Non-pigmented ciliary epithelial cell (primary cell): ENCODE measurements at places on chromosomes 3 and 15.

GRCh38 chr3:123421353-123422174 lies 27.3 kb downstream of the ADCY5 start:
- no peak for DNase-seq

DNA sequence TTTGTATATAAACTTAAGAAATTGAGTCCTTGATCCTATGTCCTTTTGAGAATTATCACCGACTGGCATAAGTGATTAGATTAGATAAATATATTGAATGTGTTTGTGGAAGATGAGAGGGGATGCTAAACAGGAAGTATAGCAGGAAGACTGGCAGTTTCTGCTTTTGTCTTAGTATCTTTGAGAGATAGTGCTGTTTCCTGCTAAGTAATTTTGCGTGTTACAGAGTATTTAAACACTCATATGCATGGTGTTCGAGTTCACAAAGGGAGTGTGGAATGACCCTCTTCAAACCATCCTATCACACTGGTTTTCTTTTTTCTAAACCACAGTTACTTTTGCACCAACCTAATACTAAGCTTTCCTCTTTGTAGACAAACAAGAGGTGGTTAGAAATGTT lies 106.0 kb downstream of the KLHL25 start:
- DNase-seq: no peak

DNA sequence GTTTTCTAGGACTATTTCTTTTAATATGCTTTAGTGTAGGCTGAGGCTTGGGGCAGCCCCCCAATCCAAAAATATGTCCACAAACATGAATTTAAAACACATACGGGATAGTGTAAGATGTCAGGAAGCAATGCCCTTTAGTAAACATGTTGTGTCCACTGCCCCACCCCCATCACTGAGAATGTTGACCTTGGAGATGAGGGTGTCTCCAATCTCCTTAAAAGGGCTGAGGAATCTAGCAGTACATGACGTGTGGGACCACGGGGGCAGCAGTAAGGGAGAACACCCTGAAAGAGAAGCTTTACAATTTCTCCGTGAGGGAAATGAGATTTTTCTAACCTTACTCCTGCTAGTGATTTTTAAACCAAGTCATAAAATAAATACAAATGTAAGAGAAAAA lies 84.7 kb downstream of the SQOR start:
- DNase-seq: no peak

DNA sequence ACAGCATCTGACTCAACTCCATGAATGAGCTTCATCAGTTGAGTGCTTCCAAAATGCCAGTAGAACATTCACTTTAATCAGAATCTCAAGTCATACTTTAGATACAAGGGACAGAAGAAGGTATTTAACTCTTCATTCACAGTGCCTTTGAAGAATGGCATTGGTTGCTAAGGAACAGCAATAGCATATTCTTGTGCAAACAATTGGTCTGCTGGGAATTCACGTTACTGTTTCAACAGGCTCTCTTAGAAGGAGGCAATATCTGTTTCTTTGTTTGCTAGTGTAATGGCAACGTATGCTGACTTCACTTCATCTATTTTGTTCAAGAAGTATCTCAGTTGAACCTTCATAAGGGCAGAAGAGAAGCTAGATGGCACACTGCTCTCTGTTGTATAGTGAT lies 113.9 kb downstream of the TMEM108 start:
- no peak for DNase-seq

GRCh38 chr15:64197425-64197824 lies 34.6 kb upstream of the PPIB start:
- DNase-seq: no peak

GRCh38 chr3:152842413-152842812 lies 7.5 kb downstream of the P2RY1 start:
- DNase-seq: no peak
